ENCODE measurements at places on chromosomes 2 and 18.
A peak's percentile ranks its signal among the peaks of the same experiment; 100 is the strongest.

DNA sequence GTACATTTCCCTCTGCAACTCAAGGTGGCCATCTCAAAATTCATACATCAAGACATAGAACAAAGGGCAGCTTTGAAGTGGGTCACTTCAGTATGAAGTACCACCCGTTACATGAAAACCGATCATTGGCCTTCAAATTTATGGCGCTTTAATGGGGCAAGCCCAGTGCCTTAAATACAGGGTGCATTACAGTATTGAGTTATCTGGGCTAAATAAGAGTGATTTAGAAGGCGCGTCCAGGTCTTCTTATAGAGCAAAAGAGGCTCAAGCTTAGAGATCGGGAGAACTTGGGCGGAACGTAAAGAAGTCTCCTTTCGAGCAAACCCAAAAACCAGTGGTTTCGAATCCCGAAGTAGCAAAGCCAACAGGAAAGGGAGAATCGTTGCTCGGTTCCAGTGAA is 7.1 kb downstream of the HOXD3 start:
- DNase-seq, result no peak

GRCh38 chr18:48676756-48677368 is 138.0 kb downstream of the CTIF start:
- DNase-seq, result peak; percentile 36

DNA sequence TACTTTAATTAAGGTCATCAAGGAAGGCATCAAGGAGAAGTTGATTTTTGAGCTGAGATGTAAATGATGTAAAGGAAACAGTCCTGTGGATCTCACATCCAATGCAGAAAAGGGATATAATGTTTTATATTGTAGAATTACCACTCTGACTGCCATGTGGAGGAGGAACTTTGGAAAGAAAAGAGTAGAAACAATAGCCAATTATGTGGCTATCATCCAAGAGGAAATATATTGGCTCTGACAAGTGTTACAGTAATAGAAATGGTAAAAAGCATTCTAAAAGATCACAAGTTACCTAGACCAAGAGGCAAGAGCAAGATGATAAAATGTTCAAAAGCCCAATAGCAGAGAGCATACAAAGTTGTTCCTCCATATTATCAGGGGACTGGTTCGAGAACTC is 26.8 kb downstream of the BARD1 start:
- no peak for DNase-seq

DNA sequence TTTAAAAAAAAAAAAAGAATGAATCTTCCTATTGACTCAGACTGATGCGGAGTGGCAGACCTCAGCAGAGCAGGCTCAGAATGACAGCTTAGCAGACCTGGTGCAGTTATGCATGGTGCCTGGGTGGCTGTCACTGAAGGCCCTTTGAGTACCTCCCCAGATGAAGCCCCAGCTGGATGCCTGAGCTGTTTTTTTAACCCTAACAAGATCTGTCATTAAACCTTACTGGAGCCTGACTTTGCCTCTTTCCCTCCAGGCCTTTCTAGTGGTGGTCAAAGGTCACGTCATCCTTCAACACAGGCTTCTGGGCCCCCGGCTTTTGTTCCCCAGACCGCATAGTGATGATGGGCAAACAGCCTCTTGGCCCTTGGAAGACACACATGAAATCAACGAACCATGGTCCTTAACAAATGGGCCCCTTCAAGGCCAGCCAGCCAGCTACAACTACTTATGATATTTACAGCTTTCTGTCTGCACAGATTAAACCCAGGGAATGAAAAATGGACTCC is 138.3 kb upstream of the CYP1B1 start:
- no peak for DNase-seq

DNA sequence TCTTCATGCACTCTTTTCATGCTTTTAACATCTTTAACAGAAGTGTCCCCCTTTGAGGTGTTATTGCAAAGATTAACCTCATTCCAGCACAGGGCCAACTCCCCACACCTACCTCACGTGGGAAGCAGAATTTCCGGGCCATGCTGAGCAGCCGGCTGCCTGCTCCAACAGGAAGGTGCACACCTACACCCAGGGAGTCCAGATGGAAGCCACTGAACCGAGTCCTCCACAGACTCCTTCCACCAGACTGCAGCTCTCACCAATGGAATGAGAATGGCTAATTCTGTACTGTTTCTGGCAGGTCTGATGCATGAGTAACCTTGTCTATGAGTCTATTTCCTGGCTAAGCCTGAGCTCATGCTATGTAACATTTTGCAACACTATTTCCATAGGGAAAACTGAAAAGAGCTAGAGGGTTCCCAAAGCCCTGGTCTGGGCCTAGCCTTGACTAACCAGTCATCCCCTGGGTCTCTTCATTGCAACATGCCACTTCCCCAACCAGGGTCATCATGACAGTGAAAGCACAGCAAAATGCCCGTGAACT is 11.0 kb downstream of the ERFE start:
- DNase-seq, result no peak

GRCh38 chr2:8572712-8573233 is 109.1 kb upstream of the ID2 start:
- no peak for DNase-seq

GRCh38 chr2:167049659-167050058 is 161.4 kb downstream of the XIRP2 start:
- no peak for DNase-seq

DNA sequence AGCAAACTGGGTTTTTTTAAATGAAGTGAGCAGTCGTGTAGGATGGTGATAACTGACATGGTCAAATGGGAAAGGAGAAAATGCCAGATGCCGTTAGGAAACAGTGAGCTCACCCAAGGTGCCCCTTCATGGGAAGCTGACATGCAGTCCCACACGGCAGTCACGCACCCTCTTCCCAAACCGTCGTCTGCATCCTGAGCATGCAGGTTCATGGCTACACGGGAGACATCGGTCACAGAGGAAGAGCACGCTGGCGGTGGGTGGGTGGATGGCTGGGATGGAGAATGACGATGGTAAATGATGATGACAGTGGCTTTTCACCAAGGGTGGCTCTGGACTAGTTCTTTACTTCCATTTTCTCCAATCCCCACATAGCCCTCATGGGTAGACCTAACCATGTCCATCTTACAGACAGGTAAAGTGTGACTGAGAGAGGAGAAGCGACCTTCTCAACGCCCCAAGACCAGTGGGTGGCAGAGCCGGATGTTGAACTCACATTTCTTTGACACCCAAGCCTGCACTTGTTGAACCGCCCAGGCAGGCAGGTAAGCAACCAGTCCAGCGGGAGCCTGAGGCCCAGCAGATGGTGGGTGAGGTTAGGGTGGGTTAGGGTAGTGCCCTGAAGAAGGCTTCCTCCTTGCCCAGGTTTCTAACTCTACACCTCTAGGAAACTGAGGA is 44.5 kb downstream of the TNS1 start:
- DNase-seq, result no peak

GRCh38 chr2:85001595-85001994 is 30.6 kb downstream of the KCMF1 start:
- no peak for DNase-seq

GRCh38 chr18:13221869-13222855 is 3.6 kb downstream of the LDLRAD4 start:
- DNase-seq, result no peak

GRCh38 chr2:62525549-62526269 is 19.7 kb upstream of the TMEM17 start:
- no peak for DNase-seq

GRCh38 chr2:200172944-200173581 is 133.4 kb upstream of the SPATS2L start:
- DNase-seq, result no peak

DNA sequence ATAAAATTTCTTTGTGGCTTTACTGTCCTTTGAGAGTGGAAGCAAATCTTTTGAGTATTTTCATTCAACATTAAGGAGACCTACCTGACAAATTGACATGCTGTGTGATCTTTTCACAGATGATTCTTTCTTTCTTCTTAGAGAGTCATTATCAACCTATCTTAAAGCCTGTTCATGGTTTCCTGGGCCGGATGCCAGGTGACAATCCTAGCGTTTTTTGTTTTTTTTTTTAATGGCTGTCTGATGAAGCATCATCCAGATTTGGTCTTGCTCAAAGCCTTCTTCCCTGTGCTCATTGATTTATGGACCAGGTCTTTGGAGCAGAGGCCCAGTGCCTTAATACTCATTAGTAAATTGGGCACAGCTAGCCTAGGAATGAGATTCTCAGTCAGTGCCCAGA is 9.8 kb upstream of the MGAT5 start:
- no peak for DNase-seq

DNA sequence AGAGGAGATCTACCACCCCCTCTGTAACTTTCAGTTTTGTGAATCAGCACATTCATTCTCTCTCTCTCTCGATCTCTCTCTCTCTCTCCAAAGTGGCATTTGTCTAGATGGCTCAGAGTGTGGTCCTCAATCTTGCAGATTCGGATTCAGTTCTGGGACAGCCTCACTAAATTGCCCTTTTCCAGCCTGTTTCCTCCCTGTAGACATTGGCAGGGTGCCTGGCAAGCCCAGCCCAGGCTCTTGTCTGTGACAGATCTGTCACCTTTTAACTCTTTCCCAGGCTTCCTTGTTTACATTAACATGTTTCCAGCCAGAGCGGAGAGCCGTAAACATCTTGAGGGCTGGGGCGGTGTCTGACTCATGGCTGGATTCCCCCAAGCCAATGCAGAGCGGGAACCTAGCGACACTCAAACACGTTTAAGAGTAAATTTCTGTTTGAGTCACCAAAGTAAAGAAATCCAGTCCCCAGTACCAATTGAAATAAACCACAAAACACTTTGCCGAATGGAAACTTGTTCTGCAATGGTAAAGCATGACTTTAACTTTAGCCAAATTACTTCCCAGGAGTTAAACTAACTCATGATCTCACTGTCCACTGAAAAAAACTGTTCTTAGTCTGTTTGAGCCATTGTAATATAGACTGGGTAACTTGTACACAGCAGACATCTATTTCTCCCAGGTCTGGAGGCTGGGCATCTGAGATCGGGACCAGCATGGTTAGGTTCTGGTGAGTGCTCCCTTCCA is 6.6 kb upstream of the CYP27C1 start:
- DNase-seq, result no peak

DNA sequence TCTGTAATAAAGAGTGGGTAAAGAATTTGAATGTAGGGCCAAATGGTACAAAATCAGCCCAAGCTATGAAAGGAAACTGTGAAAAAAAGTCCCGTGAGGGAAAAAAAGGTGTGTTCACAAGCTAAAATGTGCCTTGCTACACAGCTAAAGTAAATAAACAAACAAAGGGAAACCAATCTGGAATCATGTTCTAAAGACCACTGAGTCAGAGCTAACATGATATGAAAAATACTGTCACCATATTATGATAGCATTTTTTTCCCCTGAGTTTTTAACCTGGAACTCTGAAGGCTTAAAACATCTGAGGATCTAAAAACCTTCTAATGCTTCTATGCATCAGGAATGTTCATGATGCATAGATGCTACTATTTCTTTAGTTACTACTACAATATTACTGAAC is 58.8 kb downstream of the SCN1A start:
- no peak for DNase-seq

DNA sequence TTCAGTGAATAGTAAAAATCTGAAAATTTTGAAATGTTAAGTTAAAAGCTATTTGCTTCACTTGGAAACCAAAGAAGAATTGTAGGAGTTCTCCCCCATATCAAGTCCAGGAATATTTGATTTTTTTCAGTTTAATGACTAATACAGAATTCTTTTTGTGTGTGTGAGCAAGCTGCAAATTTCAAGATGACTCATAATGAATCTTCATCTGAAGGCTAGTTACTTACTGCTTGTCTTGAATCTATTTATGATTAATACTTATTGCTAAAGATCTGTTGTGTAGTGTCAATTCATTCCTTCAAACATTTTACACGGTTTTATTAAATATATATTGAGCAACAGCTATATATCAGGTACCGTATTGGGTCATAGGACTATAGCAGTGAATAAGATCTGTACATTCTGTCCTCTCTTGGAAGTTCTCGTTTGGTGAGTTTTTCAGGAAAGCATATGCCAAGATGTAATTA is 47.8 kb upstream of the CAVIN2 start:
- no peak for DNase-seq

DNA sequence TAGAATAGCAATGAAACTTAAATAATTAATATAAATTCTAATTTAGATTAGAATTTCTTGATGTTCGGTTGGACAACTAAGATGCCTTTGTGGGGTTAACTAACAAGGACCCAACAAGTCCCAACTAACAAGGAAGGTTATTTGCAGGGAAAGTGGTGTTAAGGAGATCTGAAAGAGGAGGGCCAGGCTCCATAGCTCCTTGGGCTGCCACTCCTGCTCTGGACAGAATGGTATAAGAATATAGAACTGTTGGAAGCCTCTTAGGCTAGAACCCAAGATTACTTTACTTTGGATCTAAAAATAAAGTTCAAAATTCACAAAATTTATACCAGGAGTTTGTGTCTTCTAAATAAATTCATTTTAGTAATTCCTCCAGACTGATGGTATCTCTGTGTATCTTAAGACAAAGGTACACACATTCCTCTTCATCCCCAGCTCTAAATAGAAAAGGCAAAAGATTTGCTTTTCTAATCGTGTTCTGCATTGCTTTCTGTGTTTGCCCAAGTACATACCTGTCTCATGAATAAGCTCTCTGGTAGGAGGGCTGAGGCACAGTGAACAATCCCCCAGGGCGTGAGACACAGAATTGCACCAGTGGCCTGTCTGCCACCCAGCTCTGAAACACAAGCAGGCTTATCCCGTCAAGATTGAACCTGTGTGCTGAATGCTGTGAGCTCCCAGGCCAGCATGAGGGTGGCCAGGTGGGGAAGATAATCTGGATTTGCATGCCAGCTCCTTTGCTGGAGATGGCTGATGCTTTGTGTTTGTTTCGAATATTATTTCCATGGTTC is 176.0 kb downstream of the ACKR3 start:
- no peak for DNase-seq

DNA sequence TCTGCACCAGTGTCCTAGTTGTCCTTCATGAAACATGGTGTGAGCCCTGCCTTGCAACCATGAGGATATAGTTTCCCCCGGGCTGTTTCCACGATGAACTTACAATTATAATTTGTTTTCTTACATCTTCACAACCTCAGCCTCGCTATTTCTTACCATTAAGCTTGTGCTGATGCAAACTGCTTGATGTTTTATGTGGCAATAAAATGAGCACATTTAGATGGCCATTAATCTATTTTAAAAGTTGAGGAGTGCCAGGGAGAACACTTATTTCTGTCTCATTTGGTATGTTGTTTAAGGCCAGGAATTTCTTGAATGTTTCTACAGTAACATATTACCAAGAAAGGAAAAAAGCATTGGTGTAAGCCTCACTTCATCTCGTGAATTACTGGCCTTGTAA is 214.5 kb upstream of the SLC8A1 start:
- DNase-seq, result no peak

DNA sequence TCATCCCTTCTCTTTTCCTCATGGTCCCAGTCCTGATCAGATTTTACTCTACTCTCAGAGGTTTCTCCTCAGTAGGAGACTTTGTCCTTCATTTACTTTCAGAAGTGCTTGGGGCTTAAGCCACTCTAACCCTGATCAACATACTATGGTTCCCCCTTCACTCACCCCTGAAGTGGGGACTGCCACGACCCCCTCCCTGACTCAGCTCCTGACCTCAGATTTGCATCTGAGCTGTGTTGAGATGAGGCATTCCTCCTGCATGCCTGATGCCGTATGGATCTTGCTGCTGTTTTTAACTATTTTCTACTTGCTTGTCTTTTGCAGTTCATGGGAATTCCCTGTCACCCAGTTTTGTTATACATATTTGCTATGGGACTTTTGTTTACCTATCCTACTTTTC is 306.7 kb upstream of the CHST9 start:
- DNase-seq, result no peak

GRCh38 chr18:69674966-69675365 is 272.7 kb downstream of the CD226 start:
- no peak for DNase-seq

Measured in activated CD4-positive, CD25-positive, alpha-beta regulatory T cell treated with anti-CD3 and anti-CD28 coated beads, Interleukin-2, amount 50 U/mL, for 16 hours (primary cell).